Osteocyte (in vitro differentiated cells): ENCODE measurements at places on chromosomes 3 and 15. TPM values are rescaled to one million over a fixed set of nuclear protein-coding genes. Genes with fewer than 3 reads are reported as not detected.

- no peak for DNase-seq
These were observed 1.7 kb downstream of the PAK2 start for GRCh38 chr3:196741249-196741889.

DNA sequence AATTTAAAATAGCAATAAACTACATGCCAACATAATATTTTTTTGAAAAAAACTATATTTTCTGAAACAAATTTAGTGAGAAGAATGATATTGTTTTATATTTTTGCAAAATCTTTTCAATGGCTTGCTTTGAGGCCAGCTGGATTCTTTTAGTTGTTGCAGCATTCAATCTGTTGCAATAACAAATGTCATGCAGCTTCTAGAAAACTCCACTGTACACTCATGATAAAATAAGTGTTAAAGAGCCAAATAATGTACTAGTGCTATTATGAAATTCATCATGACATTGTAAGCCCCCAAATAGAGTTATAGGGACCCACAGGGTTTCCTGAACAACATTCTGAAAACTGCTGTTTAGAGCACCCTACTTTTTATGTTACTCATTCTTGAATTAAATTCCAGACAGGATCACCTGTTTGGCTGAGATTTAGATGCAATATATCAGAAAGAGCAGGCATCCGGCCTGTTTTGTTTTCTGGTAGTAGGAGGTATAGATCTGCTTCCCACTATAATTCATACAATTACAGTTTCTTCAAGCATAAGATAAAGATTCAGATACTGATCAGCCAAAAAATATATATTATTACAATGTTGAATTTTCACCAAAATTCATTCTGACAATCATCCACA, 703.0 kb upstream of the ZNF385D start:
- no peak for DNase-seq

DNA sequence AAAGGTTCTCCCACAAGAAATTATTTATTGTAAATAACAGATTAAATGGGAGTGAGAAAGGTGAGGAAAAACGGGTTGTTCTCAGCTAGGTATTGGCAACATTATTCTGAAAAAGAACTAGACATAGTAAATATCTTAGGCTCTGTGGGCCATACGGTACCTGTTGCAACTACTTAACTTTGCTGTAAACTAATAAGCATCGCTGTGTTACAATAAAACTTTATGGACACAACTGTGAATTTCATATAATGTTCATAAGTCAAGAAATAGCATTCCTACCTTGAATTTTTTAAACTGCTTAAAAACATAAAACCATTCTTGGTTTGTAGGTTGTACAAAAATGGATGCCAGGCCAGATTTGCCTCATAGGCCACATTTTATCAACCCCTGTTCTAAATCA, 183.9 kb downstream of the TBC1D5 start:
- DNase-seq: no peak

GRCh38 chr3:25603703-25604102, 61.0 kb downstream of the TOP2B start:
- no peak for DNase-seq

- DNase-seq: no peak
These were observed 105.6 kb downstream of the MCTP2 start for GRCh38 chr15:94336817-94337467.

DNA sequence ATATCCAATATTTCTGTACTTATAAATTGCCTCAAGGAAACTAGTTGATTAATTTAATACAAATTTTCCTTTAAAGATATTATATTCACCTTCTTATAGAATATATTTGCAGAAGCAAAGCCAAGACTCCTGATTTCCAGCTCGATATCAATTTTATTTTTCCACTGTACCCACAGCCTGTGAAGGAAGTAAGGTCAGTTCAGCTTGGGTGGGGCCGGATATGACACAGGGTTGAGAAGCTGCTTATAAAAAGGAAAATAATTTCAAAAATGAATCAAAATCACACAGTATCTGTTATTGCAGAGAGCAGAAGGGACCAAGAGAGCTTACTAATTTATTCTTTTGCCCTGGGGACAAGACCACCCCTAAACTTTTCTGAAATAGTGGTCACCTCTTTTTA, 491.4 kb downstream of the TUSC7 start:
- DNase-seq: no peak

GRCh38 chr3:161558236-161558635, 61.6 kb downstream of the OTOL1 start:
- DNase-seq: no peak

GRCh38 chr3:165526367-165526766, 310.9 kb downstream of the BCHE start:
- DNase-seq: no peak

- no peak for DNase-seq
These were observed 325.1 kb upstream of the THBS1 start for GRCh38 chr15:39255760-39256159.

DNA sequence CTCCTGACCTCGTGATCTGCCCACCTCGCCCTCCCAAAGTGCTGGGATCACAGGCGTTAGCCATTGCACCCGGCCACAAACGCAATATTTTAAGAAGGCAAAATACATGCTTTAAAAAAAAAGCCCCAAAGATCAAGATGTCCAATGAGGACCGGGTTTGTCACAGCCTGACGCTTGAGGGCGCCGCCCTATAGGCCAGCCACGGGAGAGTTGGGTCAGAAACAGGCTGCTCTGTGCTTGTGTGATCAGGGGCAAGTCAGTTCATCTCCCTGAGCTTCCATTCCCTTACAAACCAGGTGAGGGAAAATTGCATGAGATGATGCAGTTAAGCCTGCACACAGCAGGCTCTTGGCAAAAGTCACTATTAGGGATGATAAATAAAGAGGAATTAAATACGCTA, 23.9 kb downstream of the FAM174B start:
- no peak for DNase-seq

GRCh38 chr3:17014709-17015108, 130.0 kb downstream of the PLCL2 start:
- DNase-seq: no peak

Gene CAPN3
- 5.1 and 5.6 TPM in 2 replicates for total RNA-seq

Gene VGLL3
- 528 and 587 TPM in 2 replicates for total RNA-seq

Gene CCDC80
- 1,760 and 1,947 TPM in 2 replicates for total RNA-seq

Gene LEKR1
- 0.55 and 1.0 TPM in 2 replicates for total RNA-seq

Gene RETNLB
- not detected in 2 replicates for total RNA-seq

Gene XXYLT1
- 35.1 and 35.8 TPM in 2 replicates for total RNA-seq

Gene ITIH1
- total RNA-seq: not detected in 2 replicates
